ENCODE measurements at places on chromosomes 4 and X.

GRCh38 chrX:123475068-123475724 is 257.7 kb downstream of the THOC2 start:
- no peak for DNase-seq

DNA sequence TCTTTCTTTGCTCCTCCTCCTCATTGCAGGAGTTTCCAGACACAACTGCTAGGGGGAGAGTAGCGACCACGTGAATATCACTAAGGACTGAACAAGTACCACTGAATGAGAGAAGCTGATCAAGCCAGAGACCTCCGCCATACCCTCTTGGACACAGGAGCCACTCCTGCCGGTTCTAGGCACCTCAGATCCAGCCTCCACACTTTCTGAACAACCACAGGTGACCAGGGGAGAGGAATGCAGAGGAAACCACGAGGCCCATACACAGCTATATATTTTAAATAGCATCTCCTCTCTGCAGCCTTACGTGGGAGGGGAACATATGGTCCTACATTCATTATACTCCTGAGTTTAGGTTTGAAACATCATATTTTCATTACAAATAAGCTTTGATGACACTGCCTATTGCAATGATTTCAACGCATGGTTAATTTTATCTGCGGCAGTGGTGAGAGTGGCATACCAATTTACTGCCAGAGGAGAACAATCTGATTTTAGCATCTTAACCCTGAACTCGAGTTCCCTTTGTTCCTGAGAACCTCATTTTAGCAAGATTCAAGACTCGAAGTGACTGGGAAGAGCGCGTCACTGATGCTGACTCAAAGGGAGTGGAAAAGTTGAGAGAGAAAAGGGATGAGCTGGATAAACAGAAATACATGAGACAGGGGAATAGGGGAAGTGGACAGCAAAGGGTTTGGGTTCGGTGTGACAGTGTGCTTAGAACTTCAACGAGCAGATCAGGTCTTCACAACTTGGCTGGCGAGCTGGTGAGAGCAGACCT is 231.7 kb upstream of the PPARGC1A start:
- no peak for DNase-seq

DNA sequence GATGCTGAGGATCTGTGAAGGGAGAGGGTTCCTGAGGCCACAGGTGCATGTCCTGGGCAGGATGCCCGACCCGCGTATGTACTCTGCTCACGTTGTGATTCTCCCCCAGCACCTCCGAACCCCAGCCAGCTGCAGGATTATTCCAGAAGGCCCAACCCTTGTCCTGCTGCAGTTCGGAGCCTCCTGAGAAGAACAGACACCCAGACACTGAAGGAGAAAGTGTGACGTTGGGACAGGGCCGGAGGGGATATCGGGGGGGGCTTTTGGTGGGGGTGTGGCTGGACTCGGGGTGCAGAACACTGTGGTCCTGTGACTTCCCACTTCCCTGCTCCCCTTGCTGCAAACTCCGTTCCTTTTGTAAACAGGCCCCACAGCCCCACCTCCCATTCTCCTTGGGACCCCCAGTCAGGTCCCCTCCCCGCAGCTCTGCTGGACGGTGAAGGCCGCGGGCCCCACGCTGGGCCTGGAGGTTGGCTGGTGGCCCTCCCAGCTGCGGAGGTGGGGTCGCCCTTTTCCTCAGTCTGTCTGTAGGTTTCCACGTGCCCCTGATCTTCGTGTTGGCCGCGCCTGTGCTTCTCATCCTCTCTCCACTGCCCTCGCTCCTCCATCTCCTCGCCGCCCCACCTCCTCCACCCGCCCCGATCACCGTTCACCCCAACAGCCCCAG is 83.0 kb upstream of the ADRA2C start:
- DNase-seq, result no peak

DNA sequence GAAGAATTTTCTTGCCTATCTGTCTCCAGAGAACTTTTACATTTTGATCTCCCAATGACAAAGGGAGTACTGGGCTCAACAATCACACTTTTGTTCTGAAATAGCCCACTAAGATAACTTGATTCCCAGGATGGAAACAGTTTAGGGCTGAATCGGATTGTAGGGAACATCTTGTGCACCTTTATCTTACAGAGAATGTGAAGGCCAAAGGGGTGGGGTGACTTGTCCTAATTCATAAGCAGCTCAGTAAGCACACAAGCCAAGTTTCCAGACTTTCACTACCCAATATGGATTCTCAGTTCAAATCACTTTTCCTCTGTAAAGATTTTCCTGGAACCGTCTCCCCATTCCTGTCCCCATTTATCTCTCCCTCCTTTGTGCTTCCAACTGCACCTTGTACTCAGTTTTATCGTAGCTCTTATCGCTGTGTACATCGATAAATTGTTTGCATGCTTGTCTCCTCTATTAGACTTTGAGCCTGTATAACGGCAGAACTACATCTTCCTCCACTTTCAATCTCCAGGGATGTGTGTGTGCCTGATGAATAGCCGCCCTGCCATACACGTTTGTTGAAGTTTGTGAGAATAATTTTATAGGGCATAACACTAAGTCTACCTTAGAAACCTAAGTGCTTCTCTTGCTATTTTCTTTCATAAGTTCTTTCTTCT is 77.4 kb downstream of the MBNL3 start:
- DNase-seq, result no peak

DNA sequence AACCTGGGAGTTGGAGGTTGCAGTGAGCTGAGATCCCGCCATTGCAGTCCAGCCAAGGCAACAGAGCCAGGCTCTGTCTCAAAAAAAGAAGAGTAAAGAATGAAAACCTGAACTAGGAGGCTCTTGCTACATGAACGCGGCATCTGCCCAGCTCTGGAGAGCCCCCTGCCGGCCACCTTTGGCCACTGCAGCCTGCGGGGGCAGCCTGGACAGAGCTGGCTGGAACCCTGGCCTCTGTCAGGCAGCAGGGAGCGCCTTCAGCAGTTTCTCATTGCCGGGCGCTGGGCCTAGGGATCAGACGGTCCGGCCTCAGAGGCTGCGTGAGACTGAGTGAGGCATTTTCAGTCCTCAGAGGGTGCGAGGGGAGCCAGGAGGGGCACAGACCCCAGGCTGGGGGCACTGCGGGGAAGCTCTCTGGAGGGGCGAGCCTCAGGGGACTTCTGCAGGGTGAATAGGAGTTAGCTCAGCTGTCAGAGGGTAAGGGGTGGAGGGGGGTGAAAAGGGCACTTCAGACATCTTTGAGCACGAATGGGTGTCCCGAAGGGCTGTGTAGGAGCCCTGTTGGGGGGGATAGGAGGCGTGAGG is 17.5 kb downstream of the DOK7 start:
- DNase-seq, result peak; percentile 75

DNA sequence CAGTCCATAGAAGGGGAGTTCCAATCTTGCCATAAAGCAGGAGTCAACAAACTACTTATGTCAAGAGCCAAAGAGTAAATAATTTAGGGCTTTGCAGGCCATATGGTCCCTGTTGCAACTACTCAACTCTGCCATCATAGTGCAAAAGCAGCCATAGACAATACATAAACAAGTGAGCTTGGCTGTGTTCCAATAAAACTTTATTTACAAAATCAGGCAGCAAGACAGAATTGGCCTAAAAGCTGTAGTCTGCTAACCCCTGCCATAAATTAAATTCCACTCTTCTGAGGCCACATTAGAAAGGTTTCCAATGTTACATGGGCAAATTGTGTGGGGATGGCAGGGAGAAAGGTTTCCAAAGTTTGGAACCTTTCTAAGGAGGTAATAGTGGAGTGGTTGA is 14.7 kb downstream of the TRMT2B start:
- no peak for DNase-seq

DNA sequence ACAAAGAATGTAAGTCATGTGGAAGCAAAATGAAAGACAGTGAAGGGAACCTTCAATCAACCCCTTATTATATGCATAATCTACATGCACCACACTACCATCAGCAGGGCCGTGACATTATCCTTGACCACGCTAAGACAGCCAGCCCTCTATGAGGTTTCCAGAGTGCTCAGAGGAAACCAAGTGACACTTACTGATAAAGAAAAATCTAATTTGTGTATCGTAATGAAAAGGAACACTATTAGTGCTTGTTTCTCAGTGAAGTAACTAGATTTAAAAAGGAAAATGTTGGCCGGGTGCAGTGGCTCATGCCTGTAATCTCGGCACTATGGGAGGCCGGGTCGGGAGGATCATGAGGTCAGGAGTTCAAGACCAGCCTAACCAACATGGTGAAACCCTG is 56.4 kb downstream of the ABCG2 start:
- no peak for DNase-seq

- no peak for DNase-seq
Observed at GRCh38 chrX:81414630-81415029, 212.7 kb downstream of the SH3BGRL start.

GRCh38 chr4:171954650-171955049 is 141.4 kb downstream of the GALNTL6 start:
- no peak for DNase-seq

GRCh38 chr4:182189103-182189878 is 53.9 kb upstream of the TENM3 start:
- no peak for DNase-seq

DNA sequence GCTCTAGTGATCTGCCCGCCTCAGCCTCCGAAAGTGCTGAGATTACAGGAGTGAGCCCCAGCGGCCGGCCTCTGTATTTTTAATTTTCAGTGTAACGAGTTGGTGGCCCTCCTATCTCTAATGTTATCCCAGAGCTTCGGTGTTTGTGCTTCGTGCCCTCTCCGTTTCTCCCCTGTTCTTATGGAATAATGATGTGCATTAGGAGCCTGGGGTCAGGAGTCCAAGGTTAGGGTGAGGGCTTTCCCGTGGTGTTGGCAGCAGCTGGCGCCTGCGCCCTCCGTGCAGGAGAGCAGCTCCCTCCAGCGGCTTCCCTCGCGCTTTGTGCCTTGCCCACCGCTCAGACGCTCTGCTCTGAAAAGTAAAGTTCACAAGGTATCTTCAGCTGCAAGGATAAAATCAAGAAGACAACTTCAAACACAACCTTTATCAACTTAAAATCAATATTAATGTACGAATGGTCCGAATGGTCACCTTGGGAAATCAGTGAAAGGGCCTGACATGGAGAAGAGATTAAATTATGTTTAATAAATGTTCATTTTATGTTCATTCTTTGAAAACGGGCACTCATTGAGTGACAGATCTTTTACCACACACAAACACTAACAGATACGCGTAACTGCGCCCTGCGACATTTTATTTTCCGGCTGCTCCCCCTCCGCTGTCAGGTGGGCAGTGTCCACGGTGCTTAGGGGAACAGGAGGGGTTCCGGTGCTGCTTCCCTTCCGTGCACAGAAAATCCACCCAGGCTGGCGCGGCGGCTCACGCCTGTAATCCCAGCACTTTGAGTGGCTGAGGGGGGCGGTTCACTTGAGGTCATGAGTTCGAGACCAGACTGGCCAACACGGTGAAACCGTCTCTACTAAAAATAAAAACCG is 62.4 kb downstream of the TRAPPC11 start:
- peak; percentile 47 for DNase-seq

GRCh38 chrX:9622128-9622527 is 143.5 kb downstream of the GPR143 start:
- no peak for DNase-seq

DNA sequence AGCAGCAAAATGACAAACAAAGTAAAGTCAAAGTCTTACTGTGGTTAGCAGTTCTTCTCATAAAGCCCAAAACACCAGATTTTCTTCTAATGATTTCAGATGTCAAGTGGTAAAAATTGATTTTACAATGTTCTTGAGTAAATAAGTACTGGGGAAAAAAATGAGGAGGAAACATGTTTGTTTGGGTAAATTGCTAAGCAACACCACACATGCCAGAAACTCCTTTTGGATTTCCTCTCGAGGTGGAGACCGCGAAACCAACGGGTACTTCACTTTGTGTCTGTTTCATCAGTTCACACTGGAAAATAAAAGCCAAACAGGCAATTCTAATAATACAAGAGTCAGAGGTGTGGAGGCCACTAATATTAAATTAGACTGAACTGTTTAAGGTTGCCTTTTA is 4.6 kb upstream of the PKD2 start:
- DNase-seq, result no peak
